NCI-H187 (cell line): ENCODE measurements at places on chromosomes 1 and 21.

GRCh38 chr1:39194398-39195051 is 10.0 kb upstream of the MACF1 start:
- DNase-seq, result no peak

DNA sequence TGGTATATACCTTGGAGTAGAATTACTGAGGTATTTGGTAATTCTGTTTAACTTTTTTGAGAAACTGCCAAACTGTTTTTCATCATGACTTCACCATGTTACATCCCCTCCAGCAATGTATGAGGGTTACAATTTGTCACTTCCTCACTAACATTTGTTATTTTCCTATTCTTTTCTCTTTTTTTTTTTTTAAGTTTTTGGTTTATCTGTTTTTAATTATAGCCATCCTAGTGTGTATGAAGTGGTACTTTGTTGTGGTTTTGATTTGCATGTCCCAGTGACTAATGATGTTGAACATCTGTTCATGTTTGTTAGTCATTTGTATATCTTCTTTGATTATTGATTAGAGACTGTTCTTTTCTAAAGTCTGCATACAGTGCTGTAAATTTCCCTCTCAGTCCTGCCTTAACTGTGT is 147.3 kb downstream of the HS2ST1 start:
- DNase-seq, result no peak

DNA sequence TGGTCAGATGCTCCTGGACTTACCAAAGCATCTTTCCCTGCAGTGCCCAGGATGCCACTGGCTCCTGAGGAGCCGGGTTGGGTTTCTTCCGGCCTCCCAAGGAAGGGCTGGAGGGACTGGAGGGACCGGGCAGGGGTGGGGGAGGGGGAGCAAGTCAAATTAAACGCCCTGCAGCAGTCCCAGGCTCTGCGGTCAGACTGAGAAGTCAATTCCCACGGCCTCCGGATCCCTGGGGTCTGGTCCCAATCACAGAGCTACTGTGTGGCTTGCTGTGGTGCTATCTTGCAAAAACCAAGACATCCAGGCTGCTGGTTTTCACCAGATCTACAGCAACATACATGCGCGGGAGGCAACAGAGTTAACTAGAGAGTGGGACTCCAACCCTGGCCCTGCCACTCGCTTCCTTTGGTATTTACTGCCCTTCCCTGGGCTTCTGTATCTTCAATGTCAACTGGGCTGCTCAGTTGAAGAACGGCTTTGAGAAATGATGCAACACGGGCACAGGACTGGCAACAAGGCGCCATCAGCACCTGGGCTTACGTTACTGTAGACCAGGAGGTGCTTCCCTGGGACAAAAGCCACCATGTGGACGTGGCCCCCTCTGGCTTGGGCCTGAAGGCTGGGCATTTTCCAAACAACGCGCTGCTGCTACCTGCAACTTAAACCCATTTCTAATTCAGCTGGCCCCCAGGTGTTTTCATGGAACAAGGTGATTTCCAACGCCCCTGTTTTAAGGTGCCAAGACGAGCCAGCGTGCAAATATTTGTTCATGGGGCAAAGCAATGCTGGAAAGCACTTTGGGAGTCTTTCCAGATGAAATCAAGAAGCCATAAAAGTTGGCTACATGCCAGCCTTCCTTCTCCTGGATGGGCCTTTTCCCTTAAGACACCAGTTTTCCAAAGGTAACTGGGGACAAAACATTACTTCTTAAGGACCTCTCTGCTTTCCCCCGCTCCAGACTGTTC is 11.5 kb downstream of the RCC2 start:
- DNase-seq, result no peak

DNA sequence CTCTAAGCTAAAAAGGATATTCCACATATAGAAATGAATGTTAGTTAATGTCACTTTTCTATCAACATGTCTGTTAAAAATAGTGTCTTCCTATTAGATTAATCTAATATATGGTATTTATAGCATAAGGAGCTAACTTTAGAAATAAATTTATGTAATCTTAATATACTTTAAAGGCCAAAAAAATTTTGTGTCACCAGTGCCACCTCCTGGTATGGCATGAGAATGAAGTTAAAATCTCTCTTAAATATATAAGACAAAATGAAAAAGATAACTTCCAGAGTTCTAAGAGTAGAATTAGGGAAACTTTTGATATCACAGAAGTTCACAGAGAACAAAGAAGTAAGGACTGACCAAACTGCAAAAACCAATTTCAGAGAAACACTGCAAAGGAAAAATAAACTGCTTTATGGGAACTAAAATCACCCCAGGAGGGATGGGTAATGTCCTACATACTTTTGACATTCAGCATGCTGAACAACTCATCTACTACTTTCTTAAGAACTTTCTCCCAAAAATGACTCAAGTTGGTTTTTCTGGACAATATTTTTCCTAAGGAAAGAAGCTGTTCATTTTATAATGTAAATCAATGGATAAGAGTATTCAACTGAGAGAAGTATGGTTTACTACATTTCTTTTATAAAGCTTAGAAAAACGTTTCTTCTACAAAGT is 82.8 kb downstream of the TRIM33 start:
- DNase-seq, result no peak
